NCI-H1436 treated with DMSO at 0.1 percent for 48 hours (cell line): ENCODE measurements at places on chromosomes 7 and 10.

DNA sequence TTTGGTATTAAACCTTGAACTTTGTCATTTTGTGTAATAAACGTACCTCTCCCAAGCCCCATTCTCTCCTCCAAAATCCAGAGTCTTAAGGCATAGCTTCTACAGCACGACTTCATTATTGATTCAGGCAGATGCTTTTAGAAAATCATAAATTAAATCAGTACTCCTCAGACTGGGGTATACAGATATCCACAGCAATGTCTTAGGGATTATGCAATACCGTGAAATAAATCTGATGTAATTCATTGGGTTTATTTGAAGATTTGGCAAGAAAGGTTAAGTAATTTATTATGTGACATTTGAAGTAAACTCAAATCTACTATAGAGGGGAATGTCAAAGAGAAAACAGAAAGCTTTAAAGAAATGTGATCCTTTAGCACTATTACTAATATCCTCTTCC lies 246.1 kb upstream of the PLXDC2 start:
- DNase-seq = no peak

DNA sequence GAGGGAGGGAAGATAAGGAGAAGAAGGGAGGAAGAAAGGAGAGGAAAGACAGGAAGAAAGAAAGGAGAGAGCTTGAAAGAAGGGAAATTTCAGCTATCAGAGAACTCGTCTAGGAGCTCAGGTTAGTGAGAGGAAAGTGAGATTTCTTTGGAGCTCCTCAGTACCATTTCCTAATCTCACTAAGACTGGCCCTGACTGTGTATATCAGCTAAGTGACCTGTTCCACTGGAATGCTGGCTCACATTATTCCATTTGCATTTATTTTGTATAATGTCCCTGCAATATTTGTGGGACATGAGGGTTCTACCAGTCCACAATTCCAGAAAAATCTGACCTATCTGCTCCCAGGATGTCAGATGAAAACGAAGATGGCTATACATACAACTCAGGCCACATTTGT lies 114.7 kb upstream of the CELF2 start:
- DNase-seq = no peak

- DNase-seq = no peak
Measured at GRCh38 chr7:130444751-130445407, 4.1 kb upstream of the CEP41 start.

- DNase-seq = no peak
Measured at GRCh38 chr7:28149291-28150101, 31.1 kb downstream of the JAZF1 start.

DNA sequence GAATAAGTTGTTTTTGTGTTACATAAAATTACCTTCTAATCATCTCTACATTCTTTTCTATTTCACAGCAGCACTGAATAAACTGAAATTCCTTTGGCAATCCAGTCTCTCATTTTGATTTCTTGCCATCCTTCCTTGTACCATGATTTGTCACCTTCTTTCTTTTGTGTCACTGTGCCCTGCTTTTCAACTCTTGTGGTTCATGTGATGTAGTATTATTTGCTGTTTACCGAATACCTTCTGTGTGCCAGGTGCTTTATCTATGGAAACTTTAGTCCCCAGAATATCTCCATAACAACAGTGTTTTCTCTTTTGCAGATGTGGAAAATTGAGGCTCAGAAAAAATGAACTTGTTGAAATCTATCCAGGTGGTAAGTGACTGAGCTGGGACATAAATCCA lies 220.3 kb downstream of the STK31 start:
- DNase-seq = no peak

DNA sequence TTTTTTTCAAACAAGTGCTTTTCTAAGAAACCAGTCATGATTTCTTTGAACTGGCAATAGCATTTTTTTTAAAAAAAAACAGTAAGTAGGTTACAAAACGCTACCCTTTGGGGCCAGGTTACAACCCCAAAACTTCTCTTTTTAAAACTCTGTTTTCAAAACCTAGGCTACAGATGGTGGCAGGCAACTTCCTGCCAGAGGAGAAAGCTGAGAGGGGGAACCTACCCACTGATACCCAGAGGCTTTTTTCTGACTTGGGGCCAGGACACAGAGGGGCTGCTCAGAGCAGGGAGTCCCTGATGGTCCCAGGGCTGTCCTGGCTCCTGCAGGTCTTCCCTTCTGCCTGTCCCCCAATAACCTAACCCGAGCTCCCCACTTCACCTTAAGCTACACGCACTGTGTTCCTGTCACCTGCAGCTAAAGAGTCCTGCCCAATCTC lies 6.9 kb downstream of the STN1 start:
- DNase-seq = no peak

DNA sequence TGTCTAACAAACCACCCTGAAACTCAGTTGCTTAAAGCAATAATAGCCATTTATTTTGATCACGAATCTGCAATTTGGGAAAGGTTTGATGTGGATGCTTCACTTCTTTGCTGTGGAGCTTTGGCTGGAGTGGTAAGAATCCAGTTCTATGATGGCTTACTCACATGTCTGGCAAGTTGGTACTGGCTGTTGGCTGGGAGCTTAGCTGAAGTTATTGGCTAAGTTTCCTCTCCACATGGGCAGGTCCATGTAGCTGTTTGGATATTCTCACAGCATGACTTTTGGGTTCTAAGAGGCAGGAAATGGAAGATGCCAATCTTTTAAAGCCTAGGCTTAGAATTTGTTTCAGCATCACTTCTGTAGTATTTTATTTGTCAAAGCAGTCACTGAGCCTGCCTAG lies 277.6 kb upstream of the NRP1 start:
- DNase-seq = no peak

- no peak for DNase-seq
Measured at GRCh38 chr10:88205842-88206446, 342.5 kb downstream of the PTEN start.

DNA sequence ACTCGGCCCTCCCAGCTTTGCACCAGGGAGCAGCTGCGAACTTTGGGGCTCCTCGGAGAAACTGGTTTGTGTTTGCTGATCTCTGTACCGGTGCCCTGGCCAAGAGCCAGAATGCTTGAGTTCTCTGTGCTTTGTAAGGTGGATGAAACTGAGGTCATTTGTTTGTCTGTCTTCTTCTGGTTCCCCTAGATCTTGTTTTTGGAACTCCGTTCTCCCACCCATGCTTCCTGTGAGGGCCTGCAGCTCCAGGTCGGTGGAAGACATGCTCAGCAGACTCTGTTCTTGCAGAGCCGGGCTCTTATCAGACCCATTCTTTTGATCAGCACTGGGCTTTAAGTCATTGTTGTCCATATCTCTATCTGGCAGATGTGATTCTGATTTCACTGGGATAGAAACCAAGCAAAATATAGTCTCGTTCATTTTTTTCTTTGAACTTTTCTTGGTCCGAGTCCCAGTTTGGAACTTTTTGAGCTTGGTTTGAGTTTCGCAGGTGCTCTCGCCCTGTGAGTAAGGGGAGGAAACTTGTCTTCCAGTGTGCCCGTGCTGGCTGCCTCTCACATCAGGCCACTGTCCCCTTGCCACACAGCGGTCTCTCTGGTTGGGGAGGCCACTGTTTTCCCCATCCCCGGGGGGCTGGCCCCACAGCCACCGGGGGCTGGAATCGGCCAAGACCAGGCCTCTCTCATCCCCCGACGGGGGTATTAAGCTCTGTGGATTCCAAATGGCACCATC lies 31.2 kb downstream of the JCAD start:
- DNase-seq = no peak

GRCh38 chr7:70883750-70884439 lies 248.0 kb upstream of the GALNT17 start:
- DNase-seq = no peak

DNA sequence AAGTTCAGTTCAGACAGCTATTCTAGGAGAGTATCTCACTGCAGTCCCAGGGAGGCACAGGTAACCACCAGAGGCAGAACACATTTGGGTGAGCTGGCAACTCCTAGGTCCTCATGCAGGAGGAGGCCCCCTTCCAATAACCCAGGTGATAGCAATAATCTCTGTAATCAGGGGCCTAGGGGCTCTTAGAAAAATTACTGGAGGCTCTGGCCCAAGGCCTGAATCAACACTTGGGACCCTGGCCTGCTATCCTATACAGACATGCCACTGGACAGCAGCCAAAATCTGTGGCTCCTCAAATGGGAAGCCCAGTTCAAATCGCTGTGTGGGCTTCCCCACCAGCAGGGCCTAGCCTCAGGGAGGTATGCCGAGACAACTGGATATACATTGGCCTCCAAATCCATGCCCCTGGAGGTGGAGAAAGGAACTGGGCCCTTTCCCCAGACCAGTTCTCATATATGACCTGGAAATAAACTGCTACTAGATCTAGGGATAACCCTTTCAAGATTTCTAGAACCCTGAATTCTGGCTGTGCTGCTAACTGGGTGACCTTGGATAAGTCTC lies 1.6 kb downstream of the AVPI1 start:
- DNase-seq = no peak

- DNase-seq = no peak
Measured at GRCh38 chr7:99042957-99043356, 101.0 kb downstream of the SMURF1 start.

GRCh38 chr7:116111475-116111874 lies 80.9 kb upstream of the TFEC start:
- DNase-seq = no peak

- no peak for DNase-seq
Measured at GRCh38 chr7:142646386-142647140, 102.7 kb upstream of the PRSS1 start.

- DNase-seq = no peak
Measured at GRCh38 chr10:109851616-109852474, 71.5 kb downstream of the XPNPEP1 start.

DNA sequence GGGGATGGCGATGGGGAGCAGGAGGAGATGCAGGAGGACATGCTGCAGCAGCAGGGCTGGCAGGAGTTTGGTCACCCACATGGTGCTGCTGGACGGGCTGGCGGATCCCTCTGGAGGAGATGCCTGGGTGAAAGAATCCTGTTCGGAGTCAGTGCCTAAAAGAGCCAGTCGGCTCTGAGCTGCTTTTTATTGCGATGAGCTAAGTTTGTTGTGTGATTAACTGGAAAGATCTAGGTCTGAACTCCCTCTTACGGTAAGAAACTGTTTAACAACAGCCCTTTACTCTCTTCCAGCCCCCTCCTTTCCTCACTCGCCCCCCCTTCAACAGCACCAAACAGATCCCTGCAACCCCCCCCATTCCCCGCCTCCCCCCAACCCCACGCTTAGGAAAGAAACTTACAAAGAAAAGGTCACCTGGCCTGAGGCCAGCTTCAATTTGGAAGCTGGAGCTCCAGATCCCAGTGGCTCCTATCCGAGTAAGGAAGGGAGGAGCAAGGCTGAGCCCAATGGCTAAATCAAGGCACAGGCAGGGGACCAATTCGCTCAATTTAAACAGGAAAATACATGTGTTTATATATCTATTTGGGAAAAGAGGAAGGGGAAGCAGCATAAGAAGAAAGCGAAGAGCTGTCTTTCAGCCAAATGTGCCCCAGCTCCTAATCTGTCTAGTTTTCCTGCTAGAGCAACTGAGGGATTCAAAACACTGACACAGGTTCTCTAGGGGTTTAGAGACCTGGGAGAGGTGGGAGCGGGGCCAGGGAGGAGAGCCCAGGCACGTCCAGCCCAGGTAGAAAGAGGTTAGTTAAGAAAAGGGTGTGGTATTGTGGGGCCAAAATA lies at the start of gene HGF:
Gene HGF, minus strand, starts transcription at position 157 of the 837 bp plus-strand sequence. Its CDS starts 76 bp downstream, at position 81.
- no peak for DNase-seq

- no peak for DNase-seq
Measured at GRCh38 chr10:126904818-126905701, at the start of gene DOCK1. DOCK1 (plus strand) TSS chr10:126905428; CDS start chr10:126905518, 90 bp downstream.

GRCh38 chr10:42939685-42940366 lies 137.0 kb upstream of the RET start:
- no peak for DNase-seq

DNA sequence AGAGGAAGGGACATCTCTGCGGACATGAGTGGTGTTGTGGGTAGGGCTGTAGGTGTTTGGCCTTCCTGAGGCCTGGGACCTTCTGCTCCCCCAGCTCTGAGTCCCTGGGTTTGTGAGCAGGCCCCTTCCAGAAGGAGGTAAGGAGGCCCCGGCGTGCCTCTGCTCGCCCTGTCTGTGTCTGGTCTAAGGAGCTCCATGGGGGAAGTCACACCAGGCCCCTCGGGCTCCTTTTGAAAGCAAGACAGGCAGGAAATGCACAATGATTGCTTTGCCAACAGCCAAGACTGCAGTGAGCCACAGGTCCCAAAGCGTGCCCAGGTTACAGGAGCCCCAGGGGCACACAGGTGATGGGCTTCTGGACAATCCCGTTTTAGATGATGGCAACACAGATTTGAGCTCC lies 89.5 kb downstream of the FAM53B start:
- no peak for DNase-seq

DNA sequence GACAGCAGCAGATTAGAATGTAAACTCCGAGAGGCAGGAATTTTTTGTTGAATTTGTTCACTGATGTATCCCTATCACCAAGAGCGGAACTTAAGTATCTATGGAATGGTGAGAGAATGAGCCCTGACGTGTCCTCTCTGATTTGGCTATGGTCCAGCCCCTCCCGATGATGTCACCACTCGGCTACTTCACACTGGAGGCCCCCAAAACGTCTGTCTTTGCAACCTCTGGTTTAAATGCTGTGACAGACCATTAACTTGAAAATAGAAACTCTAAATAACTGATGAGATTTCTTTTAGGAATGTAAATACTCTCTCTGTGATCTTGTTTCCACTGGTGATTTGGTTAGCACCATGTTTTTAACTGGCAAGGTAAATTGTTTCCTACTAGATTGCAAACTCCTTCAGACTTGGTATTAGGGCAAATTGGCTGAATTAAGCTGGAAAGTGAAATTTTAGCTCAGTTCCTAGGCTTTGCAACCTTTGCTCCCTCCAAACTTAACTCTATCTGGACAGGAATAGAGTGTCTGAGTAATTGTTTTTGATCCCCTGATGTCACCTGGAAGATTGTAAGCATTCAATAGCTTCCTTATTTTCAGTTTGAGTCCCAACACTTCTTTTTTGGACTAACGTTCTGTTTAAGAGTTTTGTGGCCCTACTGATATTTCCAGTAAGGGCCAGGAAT lies 19.1 kb downstream of the SLC16A12 start:
- no peak for DNase-seq

DNA sequence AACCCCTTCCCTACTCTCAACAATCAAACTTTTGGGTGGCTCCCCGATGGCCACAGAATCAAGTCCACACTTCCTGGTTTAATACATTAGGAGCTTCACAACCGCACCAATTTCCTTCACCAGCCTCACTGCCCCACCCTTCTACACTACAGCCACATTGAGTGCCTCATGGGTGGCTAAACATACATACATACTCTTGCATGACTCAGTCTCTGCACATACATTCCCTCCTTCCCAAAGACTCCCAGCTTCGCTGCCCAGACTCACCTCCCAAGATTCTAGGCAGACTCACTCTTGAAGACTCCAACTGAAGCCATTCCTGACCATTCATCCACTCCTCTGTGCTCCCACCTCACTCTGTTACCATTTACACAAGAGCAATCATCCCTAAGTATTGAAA lies 15.9 kb downstream of the VPS41 start:
- DNase-seq = no peak

- no peak for DNase-seq
Measured at GRCh38 chr7:32905175-32905662, 13.7 kb upstream of the KBTBD2 start.

- no peak for DNase-seq
Measured at GRCh38 chr7:117682681-117683385, 190.4 kb downstream of the CTTNBP2 start.

- DNase-seq = no peak
Measured at GRCh38 chr7:100642534-100642907, 1.2 kb upstream of the TFR2 start.
